ENCODE measurements at places on chromosomes 12 and 14. TPM values are rescaled to one million over a fixed set of nuclear protein-coding genes. Genes with fewer than 3 reads are reported as not detected.

DNA sequence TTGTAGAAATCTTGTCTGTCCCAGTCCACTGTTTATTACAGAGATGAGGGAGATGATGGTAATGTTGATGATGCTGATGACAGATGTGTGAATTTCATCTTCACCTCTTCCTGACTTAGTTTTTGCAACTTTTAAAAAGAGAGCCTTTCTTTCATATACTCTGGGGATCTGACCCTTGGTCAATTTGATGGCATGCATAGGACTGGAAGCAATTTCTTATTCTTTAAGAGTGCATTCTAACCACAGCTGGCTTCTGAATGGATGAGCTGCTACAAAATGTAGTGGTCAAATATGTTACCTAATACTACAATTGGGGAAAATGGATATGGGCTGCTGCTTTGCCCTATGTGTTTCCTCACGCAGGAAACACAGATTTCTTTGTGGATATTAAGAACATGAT is 80.8 kb downstream of the MYRFL start:
- no peak for DNase-seq

- no peak for DNase-seq
Observed at GRCh38 chr14:44404036-44404435, 103.0 kb downstream of the FSCB start.

- no peak for DNase-seq
Observed at GRCh38 chr12:23566133-23566532, 383.3 kb downstream of the SOX5 start.

- DNase-seq = no peak
Observed at GRCh38 chr14:77039285-77040058, 11.0 kb upstream of the IRF2BPL start.

DNA sequence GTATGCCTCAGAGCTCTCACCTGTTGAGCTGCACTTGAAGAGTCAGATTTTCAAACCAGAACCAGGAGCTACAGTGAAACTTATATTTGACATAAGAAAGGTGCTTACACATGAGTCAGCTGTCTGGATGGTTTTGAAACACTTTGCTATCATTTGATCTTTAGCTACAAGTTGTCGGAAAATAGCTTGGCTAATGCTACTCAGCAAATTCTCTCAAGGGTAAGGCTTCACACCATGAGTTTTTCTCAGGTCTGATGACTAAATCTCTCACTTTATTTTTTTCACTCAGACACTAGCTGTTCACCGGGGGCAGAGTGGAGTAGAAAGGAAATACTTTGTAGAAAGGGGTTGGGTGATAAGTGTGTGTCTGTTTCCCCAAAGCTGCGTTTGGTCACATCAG is 171.8 kb downstream of the FLRT2 start:
- peak; percentile 58 for DNase-seq

GRCh38 chr12:67758119-67758518 is 109.6 kb downstream of the DYRK2 start:
- no peak for DNase-seq

ETV6 gene
- 3.0 TPM for polyA plus RNA-seq

APOF gene
- not detected for polyA plus RNA-seq

DIO3 gene
- not detected for polyA plus RNA-seq

GALNT16 gene
- not detected for polyA plus RNA-seq

Measured in immature natural killer cell (primary cell).